ENCODE measurements at places on chromosomes 7 and 10.

DNA sequence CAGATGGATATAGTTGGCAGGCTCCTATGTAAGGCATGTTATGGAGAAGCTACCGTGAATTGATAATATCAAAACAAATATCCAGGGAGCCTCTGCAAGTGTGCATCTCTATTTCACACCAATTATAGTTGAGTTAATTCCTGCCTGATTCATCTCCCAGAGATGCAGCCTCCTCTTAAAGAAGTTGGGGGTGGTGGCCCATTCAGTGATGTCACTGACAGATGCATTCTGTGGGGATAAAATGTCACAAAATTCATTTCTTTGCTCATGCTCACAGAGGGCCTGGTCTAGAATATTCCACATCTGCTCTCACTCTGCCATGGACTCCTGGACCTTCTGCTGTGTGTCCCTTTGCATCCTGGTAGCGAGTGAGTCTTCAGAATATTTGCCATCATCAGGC is 189.1 kb upstream of the PRSS1 start:
- no peak for DNase-seq

- DNase-seq, result no peak
Measured at GRCh38 chr10:44316922-44317215, 68.0 kb downstream of the CXCL12 start.

DNA sequence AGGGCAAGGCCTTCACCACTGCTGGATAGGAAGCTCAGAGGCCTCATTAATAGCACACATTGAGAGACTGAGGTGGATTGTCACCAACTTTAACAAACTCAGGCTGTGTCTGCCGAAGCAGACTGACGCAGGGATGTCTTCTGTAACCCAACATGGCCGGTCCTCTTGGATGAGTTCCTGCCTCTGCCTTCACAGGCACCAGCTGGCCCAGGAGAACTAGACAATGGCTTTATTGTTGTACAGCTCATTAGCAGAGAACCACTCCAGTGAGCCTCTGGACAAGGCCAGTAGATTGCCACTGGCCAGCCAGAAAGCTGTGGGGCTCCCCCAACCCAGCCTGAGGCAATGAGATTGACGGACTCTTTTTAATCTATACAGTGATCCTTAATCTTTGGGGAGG is 9.4 kb downstream of the NODAL start:
- DNase-seq, result no peak

GRCh38 chr10:55446441-55447002 is 645.5 kb upstream of the PCDH15 start:
- no peak for DNase-seq

DNA sequence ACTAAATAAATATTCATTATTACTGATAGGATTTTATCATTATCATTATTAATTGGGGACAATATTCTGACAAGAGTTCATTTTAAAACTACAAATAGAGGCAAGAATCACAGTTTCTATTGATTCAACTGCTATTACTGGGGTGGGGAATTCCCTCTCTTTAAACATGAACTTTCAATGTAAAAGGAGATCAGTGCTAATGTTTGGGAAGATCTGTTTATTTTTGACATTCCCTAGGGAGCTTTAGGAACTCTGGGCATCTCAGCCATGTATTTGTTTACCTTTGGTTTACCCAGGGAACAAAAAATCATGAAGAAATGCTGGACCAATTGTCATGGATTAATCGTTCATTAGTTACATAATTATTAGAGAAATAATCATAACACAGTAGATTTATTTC is 443.2 kb upstream of the AKR1E2 start:
- no peak for DNase-seq

GRCh38 chr7:55019691-55020465 is 1.1 kb downstream of the EGFR start:
- no peak for DNase-seq

GRCh38 chr7:452226-452751 is 67.4 kb downstream of the PDGFA start:
- no peak for DNase-seq

DNA sequence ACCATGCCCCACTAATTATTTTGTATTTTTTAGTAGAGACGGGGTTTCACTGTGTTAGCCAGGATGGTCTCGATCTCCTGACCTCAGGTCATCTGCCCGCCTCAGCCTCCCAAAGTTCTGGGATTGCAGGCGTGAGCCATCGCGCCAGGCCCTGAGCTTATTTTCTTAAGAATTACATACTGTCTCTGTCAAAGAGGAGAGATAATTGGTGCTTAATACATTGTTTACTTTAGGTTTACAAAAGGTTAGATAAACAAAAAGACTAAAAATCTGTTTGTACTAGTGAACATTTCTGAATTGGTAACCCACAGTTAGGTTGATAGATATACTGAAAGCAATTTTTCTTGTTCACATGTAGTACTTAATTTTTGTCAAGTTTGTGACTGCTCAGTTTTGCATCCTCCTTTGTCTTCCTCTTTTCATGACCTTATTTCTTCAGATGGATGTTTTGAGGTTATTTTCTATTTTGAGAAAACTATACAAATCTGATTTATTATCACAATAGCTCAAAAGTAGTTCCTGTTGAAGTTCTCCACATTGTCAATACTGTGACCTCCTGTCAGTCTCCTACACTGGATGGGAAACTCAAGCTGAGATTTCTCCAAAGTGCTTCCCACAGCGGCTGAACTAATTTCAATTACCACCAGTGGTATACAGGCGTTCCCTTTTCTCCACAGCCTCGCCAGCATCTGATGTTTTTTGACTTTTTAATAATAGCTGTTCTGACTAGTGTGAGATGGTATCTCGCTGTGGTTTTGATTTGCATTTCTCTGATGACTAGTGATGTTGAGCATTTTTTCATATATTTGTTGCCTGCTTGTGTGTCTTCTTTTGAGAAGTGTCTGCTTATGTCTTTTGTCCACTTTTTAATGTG is 22.5 kb downstream of the HHEX start:
- DNase-seq, result no peak

DNA sequence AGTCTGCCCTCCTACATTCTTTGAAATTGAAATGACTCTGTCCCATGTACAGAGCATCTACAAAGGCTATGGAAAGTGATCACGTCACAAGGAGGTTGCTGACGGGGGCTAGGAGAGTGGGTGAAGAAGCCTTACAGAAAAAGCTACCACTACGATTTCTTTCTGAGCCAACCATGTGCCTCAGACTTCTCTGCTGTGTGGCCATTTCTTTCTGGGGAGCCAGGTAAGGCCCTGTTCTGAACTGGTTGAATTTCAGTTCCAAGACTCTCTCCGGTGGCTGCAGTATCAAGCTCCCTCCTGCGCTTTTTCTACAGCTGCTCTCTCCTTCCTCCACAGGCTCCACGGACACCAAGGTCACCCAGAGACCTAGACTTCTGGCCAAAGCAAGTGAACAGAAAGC is 112.5 kb upstream of the PRSS1 start:
- DNase-seq, result peak; percentile 17

DNA sequence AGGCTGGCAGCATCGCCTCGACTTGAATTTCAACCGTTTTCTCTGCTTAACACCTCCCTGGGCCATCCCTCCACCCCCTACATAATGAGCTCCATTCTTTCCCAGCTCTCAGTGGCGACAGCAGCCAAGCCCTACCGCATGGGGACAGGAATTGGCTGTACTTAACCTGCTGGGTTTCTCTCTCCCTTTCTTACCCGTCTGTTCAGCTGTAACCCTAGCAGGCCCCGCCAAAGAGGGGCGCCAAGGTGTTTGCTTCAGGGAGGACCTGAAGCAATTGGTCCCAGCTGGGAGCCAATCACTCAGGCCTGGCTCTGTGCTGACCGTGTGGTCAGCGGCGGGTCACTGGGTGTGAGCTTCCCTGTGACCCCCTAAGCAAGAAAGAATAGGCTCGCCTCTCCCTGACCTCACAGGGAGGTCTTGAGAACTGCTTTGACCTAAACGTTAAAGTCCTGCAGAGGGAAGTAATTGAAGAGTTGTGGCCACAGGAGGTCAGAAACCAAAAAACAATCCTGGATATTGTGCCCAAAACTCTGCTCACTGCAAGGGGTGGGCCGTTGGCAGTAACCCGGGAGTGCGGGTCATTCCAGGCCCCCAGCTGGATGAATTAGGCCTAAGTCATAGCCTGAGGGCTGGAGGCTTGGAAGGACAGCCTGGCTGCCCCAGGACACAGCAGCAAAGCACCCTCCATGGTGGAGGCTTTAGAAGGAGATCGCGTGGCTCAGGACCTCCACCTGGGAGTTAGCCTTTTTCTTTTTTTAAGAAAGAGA is 114.6 kb downstream of the ITIH5 start:
- no peak for DNase-seq

DNA sequence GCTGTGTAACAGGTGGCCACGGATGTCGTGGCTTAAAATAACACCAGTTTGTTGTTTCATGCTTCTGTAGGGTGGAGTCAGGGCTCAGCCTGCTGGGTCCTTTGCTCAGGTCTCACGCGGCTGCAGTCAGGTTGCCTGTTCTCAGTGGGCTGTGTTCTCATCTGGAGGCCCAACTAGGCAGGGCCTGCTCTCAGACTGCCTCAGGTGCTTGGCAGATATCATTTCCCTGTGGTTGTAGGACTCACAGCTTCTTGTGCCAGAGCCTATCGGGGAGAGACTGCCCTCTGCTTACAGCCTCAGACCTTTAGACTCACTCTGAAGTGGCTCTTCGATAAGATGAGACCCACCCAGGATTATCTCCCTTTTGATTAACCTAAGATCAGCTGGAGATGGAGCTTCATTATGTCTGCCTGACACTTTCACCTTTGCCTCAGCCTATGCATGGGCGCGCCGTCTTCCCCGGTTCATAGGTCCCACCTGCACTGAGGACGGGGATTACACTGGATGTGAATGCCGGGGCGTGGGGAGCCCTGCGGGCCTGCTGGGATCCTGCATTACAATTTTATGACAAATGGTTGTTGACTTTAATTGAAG is 55.3 kb downstream of the INPP5A start:
- no peak for DNase-seq

DNA sequence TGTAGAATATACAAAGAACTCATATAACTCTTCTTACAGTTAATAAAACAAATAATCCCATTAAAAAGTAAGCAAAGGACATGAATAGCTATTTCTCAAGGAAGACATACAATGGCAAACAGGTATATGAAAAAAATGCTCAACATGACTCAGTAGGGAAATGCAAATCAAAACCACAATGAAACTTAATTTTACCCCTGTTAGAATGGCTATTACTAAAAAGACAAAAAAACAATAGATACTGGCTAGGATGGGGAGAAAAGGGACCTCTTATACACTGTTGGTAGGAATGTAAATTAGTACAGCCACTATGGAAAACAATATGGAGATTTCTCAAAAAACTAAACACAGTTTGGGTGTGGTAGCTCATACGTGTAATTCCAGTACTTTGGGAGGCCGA is 37.8 kb downstream of the HERPUD2 start:
- DNase-seq, result no peak

GRCh38 chr7:138455609-138456008 is 4.5 kb upstream of the TRIM24 start:
- DNase-seq, result no peak

- DNase-seq, result no peak
Measured at GRCh38 chr7:41134300-41135255, 568.3 kb downstream of the INHBA start.

DNA sequence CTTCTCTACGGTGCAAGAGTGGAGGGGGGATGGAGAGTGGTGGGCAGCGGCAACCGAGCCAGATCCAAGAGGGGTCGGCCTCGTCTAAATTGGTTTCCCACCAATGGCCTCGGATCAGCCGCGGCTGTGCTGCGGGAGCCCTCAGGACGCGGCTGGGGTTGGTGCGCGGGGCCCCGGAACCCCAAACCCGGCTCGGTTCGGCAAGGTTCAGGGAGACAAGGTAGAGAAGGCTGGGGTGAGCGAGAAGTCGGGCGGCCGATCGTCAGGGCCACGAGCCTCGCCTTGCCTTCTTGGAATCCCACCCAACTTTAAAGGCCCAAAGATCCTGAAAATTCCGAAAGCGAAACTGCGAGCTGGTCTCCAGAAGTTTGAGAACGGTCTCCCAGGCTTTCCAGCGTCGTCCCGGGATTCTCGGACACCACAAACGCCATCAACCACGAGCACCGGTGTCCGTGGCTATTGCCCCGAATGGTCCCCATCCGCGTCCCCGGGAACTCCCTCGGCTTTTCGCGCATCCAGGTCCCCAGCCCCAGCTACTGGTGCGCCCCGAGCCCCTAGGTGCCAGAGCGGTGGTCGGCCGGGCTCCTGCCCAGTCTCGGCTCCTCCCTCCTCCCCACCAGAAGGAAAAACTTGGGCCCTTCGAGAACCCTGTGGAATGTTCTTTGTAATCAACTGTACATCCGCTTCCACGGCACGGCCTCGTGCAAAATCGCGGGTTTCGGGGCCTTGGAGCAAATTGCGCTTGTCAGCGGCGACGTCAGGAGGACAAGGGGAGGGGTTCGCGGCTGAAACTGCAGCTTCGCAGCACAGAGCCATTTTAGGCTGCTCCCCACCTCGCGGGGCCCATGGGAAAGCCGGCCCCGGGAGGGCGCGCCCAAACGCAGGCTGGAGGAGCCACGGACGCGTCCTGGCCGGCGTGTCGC is 3.2 kb downstream of the SFMBT2 start:
- DNase-seq, result peak; percentile 62

DNA sequence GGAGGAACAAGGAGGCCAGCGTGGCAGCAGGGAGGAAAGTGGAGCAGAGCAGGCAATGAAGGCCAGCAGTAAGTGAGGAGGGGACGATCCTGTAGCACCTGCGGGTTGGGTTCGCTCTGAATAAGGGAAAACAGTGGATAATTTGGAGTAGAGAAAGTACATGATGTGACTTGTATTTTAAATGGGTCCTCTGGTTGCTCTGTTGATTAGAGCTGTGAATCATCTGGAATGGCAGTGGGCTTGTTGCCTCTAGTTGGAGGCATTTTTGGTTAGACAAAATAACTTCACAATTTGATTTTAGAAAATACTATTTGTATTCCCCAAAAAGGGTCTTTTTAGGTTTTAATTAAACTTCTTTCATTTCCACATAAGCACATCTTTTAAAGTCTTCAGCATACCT is 277.4 kb downstream of the ARL4A start:
- DNase-seq, result no peak

DNA sequence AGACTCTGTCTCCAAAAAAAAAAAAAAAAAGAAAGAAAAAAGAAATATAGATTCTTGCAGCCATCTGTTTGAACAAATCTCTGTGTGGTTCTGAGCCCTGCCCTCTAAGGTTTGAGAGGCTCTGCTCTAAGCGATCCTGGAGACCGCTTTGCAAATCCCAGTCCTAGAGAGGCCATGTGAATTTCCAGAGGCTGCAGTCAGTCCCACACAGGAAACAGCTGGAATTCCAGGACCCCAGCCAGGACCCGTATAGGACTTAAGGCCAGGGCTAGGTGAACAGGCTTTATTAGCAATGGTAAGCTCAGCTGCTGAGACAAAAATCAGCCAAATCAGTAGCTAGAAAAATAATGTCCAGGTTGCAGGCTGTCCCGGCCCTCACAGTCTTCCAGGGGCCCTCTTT is 154.8 kb downstream of the RPS24 start:
- no peak for DNase-seq

DNA sequence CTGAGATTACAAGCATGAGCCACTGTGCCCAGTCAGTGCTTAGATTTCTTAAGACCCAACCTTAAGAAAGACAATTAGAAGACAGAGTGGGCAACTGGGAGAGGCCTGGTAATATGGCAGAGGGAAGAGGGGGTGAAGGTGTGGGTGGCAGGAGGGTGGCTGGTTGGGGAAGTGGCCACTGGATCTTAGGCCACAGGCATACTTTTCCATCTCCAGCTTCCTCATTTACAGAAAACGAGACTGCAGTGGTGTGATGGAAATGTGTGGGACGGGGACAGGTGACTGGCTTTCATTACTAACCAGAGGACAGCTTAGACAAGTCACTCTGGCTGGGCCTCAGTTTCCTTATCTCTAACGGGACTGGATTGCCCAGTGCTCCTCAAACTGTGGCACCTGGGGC is 1.0 kb upstream of the FFAR4 start:
- no peak for DNase-seq
